ENCODE measurements at places on chromosomes 2 and 18.
A peak's percentile ranks its signal among the peaks of the same experiment; 100 is the strongest.

GRCh38 chr2:105781274-105781978 lies 36.7 kb downstream of the NCK2 start:
- DNase-seq, result no peak

DNA sequence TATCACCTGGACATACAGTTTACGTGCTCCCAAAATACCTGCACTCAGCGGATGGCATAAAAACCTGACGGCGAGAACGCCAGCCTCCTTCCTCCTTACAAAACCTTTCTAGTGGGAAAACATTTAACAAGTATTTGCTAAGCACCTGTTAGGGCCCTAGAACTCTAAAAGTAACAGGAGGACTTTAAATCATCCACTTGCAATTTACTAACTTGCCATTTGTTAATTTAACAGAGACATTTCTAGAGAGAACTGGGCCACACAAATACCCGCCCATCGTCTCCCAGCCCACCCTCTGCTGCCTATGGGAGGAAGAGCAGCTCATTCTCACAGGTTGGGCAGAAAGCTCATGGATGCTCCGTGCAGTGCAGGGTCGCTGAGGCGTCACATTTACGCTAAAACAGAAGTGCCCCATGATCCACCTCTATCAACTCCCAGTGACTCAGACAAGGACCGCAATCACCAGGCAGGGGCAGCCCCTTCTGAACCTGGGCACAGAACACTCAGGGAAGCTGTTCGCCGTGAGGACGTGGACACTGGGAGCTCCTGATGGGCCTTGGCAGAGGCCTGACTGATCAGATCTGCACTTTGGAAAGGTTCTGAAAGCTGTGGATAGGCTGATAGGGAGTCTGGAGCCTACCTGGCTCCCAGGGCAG lies 106.9 kb downstream of the HDAC4 start:
- peak; percentile 63 for DNase-seq

DNA sequence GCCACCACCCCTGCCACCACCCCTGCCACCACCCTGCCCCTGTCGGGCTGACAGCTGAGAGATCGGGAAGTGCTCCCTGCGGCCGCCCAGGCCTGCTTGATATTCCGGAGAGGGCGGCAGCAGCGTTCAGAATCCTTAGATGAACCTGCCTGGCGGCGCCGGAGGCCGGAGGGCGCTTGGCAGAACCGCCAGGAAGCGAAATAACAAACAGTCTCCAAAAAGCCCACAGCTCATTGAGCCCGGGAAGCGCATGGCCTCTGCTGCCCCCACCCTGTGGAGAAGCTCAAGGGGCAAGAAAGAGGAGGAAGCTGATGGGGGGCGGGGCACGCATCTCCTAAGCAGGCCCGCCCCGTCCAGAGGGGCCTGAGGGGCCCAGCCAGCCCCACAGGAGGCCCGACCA lies 92.2 kb upstream of the MBOAT2 start:
- DNase-seq, result no peak

GRCh38 chr2:86383844-86384243 lies 46.4 kb upstream of the REEP1 start:
- DNase-seq, result no peak

GRCh38 chr2:24820175-24820513 lies 26.9 kb downstream of the CENPO start:
- DNase-seq, result no peak

DNA sequence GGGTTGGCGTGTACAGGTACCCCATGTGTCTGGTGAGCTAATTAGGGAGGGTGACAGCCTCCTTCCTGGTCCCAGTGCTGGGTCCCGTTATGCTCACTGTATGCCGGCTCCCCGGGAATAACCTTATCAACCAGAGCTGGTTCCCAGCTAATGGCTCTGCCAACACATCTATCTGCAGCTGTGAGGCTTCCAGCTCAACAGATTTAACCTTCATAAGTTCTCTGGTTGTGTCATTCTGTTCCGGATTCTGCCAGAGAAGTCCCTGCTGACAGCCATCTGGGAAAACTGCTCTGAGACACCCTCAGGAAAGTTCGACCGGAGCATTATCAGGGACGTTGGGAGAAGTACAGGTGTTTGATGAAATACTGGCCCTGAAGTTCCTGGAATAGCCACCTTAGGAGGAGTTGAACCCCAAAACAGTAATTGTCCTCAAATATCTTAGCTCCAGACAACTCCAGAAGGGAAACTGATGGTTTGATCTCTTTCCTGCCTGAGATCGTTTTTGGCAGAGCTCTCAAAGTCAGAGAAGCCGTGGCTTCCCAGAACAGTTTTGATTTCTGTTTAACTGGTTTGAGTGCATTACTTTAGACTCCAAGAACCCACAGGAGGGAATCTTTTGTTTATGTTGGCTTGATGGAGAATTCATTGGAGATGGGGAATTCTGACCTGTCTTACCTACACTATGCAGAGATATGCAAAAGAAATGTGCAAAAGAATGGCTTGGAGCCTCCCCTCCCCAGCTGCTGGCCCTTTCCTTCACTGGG lies 39.4 kb upstream of the TXNDC2 start:
- DNase-seq, result no peak

- no peak for DNase-seq
These were observed 185.0 kb upstream of the STK17B start for GRCh38 chr2:196356332-196356731.

- no peak for DNase-seq
These were observed 58.1 kb downstream of the MYO3B start for GRCh38 chr2:170235860-170236679.

GRCh38 chr2:38265461-38265860 lies 111.6 kb downstream of the ATL2 start:
- DNase-seq, result no peak

GRCh38 chr18:3083766-3084165 lies 70.8 kb upstream of the LPIN2 start:
- DNase-seq, result no peak

DNA sequence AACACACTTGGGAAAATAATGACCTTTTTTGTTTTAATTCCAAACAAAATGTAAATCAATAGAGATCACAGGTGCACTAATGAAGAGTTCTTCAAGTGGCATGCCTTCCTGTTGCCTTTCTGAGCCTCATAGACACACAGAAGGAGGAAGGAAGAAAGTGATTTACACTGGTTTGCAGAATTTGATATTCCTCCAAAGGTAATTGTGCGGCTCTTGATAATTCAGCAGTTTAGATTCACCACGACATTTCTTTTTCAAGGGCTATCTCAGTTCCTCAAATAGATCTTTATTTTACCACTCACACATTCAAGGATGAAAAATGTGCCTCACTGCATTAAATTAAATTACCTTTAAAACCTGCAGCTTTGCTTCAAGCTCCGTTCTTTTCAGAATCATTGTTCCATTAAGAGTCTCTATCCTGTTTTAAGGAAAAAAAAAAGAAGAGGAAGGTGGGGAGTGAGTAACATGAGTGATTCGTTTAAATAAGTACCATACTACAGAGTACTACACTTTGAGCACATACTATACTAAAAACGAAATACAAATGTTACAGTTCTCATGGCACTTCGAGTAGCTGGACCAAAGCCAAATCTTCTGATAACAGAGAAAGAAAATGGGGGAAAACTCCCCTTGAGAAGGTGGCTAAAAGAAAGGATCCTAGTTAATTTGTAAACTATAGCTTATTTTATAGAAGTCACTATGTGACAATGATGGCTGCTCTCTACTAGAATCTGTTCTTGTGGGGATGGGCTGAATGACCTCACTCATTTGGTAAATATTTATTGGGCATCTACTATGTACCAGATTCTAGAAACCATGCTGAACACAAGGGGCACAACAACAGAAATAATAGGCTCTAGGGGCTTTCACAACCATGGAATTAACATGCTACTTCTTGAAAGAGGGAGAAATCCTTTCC lies 16.6 kb downstream of the CYTIP start:
- no peak for DNase-seq

GRCh38 chr18:2627821-2628276 lies 27.7 kb upstream of the SMCHD1 start:
- DNase-seq, result peak; percentile 24

Data from activated naive CD4-positive, alpha-beta T cell treated with anti-CD3 and anti-CD28 coated beads, Interleukin-2, amount 50 U/mL, for 16 hours (primary cell).